ENCODE measurements at places on chromosomes 13 and 19.

GRCh38 chr19:2173767-2174577 is 10.2 kb downstream of the DOT1L start:
- DNase-seq: no peak

GRCh38 chr19:30711296-30711695 is 339.1 kb downstream of the ZNF536 start:
- no peak for DNase-seq

- no peak for DNase-seq
Observed at GRCh38 chr13:67967031-67967430, 736.9 kb upstream of the PCDH9 start.

DNA sequence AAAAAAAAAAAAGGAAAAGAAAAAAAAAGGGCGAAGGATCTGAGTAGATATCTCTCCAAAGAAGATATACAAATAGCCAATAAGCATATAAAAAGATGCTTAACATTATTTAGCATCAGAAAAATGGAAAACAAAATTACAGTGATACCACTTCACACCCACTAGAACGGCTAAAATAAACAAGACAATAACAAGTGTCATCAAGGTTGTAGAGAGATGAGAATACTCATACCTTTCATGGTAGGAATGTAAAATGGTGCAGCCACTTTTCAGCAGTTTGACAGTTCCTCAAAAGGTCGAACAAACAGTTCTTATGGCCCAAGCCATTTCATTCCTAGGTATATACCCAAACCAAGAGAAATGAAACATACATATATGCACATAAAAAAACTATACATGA is 33.5 kb downstream of the FOXO1 start:
- no peak for DNase-seq

GRCh38 chr19:7874076-7874896 is at the start of gene PRR36:
Gene PRR36, minus strand, starts transcription at chr19:7874390. Its CDS starts 701 bp downstream, at chr19:7873689.
- no peak for DNase-seq

- no peak for DNase-seq
Observed at GRCh38 chr13:77946522-77946921, 27.9 kb upstream of the EDNRB start.

DNA sequence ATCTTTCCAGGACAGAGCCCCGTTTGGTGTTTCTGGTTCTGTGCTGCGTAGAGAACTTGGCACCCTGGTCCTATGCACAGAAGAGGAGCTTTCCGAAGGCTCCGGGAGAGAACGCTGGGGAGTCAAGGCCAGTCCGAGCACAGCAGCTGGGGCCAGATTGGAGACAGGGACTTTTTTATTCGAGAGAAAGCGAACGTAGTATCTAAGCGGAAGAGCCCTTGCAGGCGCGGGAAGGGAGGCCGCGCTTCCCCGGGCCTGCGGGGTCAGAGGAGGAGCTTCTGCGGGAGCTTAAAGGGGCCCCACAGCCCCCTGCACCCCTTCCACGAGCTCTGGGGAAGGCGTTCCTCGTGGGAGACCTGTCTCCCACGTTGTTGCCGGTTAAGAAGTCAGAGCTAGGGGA is 48.6 kb upstream of the ARHGEF7 start:
- no peak for DNase-seq

DNA sequence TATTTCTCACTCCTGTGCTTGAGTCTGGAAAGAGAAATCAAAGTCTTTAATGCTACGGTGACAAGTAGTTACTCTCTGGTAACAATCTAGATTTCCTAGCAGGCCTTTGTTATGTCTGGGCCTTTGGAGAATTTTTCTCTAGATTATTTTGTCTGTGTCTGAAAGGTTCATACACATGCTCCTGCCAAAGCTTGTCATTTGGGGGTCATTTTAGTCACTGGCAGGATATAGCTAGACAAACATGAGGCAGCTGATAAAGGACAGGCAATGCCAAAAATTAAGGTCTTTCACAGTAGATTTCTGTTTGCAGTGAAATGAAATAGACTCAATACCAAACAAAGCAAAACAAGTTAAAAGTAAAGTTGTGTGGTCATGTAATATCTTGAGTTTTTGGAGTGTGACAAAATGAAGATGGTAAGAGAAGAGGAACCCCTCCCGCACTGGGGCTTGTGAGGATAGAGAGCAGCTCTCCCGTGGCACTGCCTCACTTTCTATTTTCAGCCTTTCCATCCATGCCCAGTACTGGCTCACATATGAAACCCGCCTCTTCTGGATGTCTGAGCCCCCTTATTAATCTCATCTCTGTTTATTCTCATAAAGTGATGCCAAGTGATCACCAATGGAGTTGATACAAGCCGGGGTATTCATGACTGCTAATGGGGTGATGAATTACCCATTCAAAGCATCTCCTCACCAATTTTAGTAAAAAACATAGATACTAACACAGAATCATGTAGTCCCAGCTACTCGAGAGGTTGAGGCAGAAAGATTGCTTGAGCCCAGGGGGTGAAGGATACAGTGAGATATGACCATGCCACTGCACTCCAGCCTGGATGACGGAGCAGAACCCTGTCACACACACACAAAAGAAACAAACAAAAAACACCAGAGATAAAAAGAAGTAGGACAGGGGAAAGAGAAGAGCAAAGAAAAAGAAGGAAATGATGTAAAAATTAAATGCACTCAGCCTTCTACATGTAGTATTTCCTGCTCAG is 389.3 kb downstream of the FGF14 start:
- DNase-seq: no peak

GRCh38 chr13:32587811-32588170 is 1.5 kb downstream of the PDS5B start:
- DNase-seq: no peak

DNA sequence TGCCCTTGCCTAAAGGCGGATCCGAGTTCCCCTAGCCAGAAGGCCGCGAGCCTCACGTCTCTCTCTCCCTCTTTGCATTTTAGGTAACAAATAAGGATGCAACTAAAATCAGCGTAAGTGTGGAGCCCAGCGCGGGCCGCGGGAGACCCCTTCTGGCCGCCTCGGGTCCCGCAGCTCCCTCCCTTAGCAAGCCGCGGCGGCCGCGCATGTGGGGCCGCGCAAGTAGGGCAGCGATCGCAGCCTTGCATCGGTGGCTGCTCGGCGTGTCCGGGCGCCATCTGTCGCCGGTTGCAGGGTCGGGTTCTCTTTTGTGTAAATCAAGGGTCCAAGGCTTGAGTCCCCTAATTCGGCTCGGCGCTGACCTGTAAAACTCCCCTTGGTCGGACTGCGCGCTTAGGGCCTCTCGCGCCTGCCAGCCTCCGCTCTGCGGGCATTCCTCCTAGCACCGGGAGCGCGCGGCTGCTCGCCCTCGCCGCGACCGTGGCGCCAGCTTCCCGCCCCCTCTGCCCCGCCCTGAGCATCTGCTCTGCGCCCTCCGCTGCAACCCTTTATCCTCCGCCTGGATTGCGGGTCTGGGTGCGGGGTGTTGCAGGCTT is 2.7 kb downstream of the VSTM2B start:
- DNase-seq: peak; percentile 69

- peak; percentile 65 for DNase-seq
Observed at GRCh38 chr13:29594710-29595379, 643 bp downstream of the SLC7A1 start.

- DNase-seq: no peak
Observed at GRCh38 chr13:96071504-96071903, 18.3 kb upstream of the UGGT2 start.

DNA sequence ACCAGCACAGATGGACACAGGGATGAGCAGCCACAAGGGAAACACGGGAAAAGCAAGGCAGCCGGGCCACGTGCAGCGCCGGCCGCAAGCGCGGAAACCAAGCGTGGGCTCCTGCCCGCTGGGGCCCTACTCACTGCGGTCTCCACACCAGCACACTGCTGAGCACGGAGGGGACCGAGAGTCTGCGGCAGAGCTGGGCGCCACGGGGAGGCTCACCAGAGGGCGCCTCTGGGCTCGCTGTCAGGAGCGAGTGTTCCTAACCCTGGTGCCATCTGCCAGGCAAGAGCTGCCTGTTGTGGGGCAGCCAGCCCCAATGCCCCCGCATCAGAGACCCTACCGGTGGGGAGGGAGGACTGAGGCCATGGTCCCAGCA is 26.5 kb downstream of the MPND start:
- peak; percentile 75 for DNase-seq

GRCh38 chr13:76833441-76833954 is 52.7 kb downstream of the KCTD12 start:
- DNase-seq: no peak

- DNase-seq: no peak
Observed at GRCh38 chr19:469833-470232, 9.0 kb upstream of the SHC2 start.

DNA sequence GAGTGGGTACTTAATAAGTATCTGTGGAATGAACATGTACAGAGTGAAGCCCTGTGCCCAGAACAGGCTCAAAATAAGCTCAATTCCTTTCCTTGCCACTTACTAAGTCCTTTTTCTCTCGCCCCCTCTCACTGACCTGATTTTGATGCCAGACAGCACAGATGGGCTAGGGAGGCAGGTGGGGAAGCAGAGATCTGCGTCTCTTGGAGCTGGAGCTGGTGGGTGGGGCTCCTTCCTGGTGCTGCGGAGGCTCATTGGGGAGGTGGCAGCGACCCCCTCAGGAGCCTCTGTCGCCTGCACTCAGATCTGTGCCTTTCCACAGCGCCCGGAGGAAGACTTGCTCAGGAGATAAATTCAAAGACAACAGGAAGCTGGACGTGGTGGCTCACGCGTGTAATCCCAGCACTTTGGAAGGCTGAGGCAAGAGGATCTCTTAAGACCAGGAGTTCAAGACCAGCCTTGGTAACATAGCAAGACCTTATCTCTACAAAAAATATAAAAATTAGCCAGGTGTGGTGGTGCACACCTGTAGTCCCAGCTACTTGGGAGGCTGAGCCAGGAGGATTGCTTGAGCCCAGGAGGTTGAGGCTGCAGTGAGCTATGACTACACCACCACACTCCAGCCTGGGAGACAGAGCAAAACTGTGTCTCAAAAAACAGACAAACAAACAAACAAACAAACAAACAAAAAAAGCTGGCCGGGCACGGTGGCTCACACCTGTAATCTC is 14.6 kb downstream of the AKT2 start:
- no peak for DNase-seq

DNA sequence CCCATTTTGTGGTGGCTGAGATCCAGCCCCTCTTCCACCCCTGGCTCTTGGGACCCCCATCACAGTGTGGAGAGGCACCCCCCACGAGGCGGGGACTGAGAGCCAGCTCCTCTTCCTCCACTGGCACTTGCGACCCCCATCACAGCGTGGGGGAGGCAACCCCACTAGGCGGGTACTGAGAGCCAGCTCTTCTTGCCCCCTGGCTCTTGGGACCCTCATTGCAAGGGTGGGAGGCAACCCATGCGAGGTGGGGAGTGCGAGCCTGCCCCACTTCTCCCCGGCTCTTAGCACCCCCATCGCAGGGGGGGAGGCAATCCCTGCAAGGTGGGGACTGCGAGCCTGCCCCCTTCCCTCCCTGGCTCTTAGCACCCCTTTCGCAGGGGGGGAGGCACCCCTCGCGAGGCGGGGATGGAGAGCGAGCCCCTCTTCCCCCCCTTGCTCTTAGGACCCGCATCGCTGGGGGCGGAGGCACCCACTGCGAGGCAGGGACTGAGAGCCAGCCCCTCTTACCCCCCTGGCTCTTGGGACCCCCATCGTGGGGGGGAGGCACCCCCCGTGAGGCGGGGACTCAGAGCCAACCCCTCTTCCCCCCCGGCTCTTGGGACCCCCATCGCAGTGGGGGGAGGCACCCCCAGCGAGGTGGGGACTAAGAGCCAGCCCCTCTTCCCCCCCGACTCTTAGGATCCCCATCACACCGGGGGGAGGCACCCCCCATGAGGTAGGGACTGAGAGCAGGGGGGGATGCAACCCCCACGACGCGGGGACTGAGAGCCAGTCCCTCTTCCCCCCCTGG is 364.6 kb upstream of the SPRY2 start:
- no peak for DNase-seq

GRCh38 chr19:58571575-58571947 is 1.6 kb downstream of the MZF1 start:
- DNase-seq: no peak

DNA sequence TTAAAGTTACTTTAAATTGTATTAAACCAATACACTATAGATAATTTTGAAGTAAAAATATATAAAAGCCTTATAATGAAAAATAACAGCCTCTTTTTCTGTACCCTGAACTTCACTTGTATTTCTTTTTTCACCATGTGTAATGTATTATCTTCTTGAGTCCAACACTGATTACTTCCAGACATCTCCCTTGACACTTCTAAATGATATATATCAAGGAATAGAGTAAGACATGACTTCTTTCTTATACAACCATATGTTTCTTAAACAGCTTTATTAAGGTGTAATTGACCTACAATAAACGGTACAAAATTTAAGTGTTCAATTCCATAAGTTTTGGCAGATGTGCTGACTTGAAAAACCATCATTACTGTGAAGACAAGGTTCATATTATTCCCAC is 531.9 kb downstream of the OLFM4 start:
- no peak for DNase-seq

GRCh38 chr19:7830272-7830771 is 304 bp downstream of the EVI5L start:
- peak; percentile 12 for DNase-seq

DNA sequence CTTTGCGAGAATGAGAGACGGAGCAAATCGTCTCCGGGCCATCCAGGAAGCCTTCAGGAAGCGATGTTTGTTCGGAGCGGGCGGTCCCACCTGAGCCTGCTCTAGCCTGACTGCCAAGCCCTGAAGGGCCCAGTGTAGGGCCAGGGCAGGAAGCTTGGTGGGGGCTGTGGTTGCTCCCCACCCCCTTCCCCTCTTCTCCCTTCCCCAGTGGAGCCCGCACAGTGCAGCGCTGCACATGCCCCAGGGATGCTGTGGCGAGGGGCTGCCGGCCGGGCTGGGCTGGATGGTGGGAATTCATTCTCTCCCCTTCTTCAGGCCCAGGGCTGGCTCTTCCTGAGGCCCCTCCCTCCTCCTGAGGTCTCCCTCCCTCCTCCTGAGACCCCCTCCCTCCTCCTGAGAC is 7.1 kb upstream of the GRTP1 start:
- DNase-seq: no peak

DNA sequence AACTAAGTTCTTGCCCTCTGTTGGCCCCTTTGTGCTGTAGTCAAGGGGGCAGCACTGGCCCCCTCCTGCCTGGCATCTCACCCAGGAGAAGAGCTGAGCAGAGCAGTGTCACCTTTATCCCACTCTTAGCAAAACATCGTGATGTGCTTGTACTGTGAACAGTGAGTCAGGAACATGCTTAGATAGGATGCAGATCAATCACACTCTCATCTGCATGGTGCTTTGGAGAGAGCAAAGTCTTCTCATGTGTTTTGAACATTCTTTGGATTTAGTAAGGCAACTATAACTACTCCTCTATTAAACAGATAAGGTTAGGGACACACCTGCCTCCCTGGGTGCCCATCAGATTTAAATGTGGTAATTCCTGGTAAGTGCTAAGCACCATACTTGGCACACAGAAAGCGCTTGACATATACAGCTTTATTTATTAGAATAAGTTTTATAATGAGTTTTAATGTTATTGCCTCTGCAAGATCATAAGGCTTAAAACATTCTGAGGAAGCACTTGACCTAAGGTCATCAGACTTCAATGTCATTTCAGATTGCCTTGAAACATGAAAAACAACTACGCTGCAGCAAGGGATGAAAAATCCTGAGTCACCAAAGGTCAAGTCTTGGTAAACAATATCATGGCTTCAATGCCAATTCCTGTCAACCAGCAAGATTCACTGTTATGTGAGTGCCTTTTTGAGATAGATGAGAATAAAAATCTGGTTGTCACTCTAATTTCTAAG is 82.4 kb upstream of the IRS2 start:
- no peak for DNase-seq

Measured in stimulated activated CD4-positive, alpha-beta T cell treated with anti-CD3 and anti-CD28 coated beads, Interleukin-4, amount 100 ng/mL, for 4 hours (primary cell).